ENCODE measurements at places on chromosomes 3 and 15.

DNA sequence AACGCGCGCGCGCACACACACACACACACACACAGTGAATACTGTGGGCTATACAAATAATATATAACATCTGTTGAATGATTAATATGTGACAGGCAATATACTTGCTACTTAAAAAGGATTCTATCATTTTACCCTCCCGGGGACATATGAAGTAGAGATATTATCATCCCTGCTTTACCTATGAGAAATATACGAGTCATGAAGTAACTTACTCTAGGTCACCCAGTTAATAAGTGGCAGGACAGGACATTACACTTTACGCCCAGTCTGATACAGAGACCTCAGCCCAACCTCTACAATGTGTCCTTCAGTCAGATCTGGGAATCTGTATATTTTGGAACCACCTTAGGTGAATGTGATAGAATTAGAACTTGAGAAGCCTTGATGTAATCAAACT lies 55.4 kb downstream of the CCDC54 start:
- no peak for DNase-seq

- DNase-seq, result no peak
These were observed 31.8 kb downstream of the PCOLCE2 start for GRCh38 chr3:142857056-142857455.

DNA sequence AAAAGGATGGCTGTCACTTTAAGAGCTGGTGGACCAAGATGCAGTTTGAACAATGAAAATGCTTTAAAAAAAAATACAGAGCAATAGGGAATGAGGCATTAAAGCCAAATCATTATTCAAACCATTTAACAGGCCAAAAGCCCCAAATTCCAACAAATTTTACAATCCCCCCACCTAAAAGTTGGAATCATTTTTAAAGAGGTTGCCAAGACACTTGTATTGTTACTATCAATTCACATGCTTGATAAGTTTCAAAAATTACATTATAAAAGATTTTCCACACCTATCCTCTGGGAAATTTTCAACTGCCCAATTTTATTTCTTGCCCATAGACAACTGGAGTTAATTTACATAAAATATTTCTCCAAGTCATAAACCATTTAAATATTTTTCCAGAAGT lies 192.3 kb upstream of the ARHGEF26 start:
- no peak for DNase-seq

- no peak for DNase-seq
These were observed 15.3 kb upstream of the RAMAC start for GRCh38 chr15:82970696-82971095.

DNA sequence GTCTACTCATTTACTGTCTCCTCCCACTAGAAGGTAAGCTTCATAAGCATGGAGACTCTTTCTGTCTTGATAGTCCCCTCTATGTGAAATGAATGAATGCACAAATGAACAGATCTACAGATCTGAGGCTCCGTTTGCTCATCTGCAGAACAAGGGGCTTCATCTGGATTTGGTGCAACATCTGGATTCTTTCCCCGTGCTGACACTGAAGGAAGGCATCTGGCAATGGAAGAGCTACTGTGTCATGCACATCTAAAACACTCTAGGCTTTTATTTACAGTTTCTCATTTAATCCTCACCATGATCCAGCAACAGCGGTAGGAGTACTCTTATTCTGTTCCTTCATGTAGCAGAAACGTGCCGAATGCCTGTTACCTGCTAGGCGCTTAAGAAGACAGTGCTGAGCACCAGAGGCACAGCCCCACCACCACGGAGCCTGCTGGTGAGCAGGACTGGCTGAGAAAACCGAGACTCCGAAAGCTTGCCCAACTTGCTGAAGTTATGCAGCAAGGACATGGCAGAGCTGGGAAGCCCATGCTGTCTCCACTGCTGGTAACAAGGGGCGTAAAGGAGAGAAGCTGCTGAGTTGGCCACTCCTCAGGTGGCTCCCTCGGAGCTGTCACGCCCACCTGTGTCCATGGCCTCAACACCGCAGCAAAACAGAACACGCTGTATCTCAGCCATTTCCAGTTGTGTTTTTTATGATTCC lies 31.1 kb downstream of the LSM3 start:
- DNase-seq, result no peak

GRCh38 chr15:80371924-80372323 lies 32.3 kb upstream of the ARNT2 start:
- no peak for DNase-seq

- DNase-seq, result no peak
These were observed 800 bp downstream of the DAG1 start for GRCh38 chr3:49470714-49471420.

DNA sequence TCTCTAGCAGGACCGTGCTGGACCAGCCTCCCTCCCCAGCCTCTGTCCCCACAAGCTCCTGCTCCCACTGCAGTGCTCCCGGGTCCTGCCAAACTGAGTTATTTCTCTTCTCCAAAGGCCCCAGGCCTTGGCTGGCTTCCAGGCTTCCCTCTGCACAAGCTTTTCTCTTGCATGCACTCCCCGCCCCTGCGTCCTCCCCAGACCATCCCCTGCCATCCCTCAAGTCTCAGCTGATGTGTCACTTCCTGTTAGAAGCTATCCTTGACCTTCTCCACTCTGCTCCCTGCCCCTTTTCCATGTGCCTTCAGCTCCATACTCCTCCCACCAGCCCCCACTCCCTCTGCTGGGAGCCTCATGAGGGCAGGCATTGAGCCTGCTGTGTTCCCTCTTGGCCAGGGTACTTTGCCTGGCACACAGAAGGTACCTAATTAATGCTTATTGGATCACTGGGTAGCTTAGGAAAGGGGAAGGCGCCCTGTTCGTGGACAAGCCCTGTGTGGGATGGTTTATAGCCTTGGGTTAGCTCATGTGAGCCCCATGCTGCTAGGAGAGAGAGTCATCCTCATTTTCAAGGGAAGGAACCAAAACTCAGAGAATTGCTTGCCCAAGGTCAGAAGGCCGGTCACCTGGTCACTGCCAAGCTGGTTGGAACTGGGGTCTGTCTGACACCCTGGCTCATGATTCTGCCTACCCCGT lies 56.4 kb downstream of the FEM1B start:
- DNase-seq, result no peak

- no peak for DNase-seq
These were observed 74.5 kb downstream of the VGLL4 start for GRCh38 chr3:11569156-11569741.

DNA sequence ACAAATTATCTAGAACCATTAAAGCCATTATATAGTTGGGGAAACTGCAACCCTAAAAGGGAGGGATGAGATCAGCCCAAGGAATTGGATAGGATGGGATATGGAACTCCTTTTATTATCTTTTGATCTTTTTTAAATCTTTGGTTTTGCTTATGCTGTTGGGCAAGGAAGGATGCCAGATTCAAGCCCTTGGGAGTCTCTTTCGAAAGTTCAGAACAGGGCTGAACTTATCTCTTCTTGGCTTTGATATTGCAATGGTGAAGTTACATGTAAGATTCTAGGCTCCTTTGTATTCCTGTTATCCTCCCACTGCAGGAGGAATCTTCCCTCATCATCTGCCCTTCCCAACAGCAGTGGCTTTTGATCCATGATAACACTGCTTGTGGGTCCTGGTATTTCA lies 10.0 kb upstream of the SLC22A13 start:
- no peak for DNase-seq

DNA sequence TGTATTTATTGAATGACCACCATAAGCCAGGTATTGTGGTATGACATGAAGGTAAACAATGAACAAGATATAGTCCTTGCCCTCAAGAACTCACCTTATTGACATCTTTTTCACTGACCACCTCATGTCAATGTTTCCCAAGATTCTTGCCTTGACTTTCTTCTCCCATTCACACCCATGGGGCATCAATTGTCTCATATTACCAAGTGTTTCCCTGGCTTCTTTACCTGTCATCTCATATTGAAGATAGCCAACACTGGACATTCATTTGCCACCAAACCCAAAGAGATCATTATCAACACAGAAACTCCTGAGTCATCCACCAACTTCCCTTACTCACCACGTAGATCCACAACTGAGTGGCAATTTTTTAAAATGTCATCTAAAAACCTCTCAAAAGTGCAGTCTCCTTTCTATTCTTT lies 2.2 kb downstream of the EFHB start:
- DNase-seq, result no peak

DNA sequence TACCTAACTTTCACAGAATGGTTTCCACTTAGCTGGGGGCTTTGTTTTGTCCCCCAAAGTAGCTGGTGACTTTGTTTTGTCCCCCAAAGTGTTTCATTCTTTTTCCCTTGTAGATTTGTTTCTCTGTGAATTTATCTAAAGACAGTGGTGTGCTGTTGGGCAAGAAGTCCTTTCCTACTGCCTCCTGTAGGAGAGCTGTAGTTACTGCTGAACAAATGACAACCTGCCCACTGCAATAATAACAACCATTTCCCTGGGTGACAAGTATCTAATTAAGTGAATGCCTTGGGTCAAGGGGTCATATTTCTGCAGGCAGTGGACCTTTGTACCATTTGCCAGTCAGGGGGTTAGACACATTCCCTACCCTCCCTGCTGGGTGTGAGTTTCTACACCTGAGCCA lies 125.4 kb upstream of the BFSP2 start:
- DNase-seq, result no peak

GRCh38 chr15:40053831-40054604 lies 15.0 kb upstream of the SRP14 start:
- DNase-seq, result no peak

DNA sequence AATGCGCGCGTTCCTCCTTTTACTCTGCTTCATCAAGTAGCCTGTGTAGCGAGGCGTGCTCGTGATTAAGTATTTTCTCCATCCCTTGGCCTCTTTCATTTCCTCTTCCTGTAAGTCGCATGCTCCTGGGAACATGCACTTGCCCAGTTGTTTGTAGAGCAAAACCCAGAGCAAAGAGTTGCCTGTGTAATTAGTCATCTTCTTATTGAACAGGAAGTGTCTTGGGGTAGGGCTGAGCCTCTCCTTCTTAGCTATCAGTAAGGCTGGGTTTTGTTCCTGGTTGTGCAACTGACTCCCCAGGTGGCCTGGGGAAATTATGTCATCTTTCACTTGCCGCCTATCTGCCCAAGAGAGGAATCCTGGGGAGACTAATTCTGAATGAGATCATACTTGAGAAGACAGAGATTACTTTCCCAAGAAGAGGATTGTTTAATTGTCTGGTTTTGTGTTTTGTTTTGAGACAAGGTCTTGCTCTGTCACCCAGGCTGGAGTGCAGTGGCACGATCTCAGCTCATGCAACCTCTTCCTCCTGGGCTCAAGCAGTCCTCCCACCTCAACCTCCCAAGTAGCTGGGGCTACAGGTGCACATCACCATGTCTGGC lies 14.9 kb downstream of the LIPH start:
- DNase-seq, result no peak

- DNase-seq, result no peak
These were observed 34.8 kb downstream of the LMCD1 start for GRCh38 chr3:8536096-8537056.

- no peak for DNase-seq
These were observed 206.4 kb downstream of the STAG1 start for GRCh38 chr3:136545664-136546268.

DNA sequence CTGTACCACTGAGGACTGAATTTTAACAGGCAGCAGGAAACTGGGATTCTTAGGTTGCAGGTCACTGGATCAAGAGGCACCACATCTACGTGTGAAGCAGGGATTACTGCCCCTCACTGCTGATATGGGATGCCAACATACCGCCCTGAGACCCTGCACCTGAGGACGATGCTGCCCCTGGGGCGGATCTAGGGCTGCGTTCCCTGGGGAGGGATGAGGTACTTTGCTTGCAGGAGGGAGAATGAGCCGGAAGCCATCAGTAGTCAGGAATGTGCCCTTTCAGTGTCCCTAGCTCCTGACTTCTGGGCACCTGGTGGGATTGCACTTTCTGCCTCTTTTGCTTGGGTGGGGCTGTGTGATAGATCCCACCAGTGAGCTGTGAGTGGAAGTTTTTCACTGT lies 122.8 kb downstream of the RPLP1 start:
- no peak for DNase-seq

DNA sequence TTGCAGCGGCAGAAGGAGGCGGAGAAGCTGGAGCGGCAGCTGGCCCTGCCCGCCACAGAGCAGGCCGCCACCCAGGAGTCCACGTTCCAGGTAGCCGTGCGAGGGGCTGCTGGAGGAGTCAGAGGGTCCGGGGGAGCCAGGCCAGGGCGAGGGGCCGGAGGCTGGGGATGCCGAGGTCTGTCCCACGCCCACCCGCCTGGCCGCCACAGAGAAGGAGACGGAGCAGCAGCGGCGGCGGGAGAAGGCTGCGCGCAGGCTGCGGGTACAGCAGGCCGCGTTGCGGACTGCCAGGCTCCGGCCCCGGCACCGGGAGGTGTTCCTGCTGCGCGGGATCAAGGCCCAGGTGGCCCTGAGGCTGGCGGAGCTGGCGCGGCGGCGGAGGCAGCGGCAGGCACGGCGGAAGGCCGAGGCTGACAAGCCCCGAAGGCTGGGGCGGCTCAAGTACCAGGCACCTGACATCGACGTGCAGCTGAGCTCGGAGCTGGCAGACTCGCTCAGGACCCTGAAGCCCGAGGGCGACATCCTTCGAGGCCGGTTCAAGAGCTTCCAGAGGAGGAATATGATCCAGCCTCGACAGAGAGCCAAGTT lies 625.0 kb downstream of the MCTP2 start:
- DNase-seq, result no peak

- DNase-seq, result no peak
These were observed 9.7 kb downstream of the TTC23 start for GRCh38 chr15:99239545-99240198.

GRCh38 chr3:37823189-37823588 lies 38.5 kb upstream of the CTDSPL start:
- DNase-seq, result no peak

- DNase-seq, result no peak
These were observed 157.2 kb downstream of the LRRC28 start for GRCh38 chr15:99408236-99409096.

- DNase-seq, result no peak
These were observed 15.4 kb downstream of the CRTC3 start for GRCh38 chr15:90545095-90545494.

GRCh38 chr3:48897460-48898376 lies 964 bp downstream of the SLC25A20 start:
- DNase-seq, result no peak

DNA sequence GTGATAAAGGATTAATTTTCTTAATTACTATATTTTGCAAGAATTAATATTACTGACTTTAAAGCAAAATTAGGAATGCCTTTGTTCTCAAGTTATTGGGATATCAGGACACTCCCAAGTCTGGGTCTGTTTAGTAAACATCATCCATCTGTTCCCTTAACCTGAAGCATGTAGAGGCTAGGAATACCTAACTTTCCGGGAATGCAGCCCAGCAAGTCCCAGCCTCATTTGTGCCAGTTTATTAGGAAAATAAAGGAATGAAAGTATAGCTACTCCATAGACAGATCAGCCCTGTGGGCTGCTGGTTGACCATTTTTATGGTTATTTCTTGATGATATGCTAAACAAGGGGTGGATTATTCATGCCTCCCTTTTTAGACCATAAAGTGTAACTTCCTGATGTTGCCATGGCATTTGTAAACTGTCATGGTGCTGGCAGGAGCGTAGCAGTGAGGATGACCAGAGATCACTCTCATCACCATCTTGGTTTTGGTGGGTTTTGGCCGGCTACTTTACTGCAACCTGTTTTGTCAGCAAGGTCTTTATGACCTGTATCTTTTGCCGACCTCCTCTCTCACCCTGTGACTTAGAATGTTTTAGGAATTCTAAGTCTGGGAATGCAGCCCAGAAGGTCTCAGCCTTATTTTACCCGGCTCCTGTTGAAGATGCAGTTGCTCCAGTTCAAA lies 540.2 kb downstream of the NAALADL2 start:
- DNase-seq, result no peak

All from left renal pelvis (tissue), 4 donors.